ENCODE measurements at places on chromosomes 6 and 20.

DNA sequence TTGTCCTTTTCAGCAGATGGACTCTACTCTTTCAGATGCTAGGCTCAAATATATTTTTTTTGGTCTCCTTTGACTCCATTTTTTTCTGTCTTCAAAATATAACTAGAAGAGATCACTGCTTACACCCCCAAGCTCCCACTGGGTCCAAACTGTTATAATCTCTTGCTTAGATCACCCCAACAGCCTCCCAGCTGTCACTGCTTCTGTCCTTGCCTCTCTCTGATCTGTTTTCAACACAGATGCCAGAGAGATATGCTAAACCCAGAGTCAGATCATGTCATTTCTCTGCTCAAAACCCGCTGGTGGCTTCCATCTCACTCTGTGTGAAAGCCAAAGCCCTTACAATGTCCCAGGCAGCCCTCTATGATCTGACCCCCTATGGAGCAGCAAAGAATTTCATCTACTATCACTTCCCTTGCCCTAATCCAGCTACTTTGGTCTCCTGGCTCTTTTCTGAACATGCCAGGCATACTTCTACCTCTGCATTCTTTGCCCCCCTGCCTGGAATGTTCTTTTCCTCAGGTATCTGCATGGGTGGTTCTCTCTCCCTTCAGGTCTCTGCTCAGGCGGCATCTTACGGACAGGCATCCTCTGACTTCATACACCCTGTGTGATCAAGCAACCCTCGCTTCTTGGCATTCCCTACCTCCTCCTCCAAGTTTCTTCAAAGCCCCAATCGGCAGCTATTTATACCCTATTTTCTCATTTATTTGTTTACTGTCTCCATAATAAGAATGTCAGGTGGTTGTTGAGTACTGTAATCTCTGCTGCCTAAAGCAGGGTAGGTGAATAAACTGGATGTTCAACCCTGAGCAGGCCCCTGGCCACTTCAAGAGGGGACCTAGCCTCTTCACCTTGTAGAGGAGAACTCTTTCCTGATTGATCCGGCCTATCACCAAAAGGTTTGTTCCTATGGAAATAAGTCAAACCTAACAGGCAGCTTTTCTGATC, 43.6 kb upstream of the SLC4A11 start:
- DNase-seq: no peak

DNA sequence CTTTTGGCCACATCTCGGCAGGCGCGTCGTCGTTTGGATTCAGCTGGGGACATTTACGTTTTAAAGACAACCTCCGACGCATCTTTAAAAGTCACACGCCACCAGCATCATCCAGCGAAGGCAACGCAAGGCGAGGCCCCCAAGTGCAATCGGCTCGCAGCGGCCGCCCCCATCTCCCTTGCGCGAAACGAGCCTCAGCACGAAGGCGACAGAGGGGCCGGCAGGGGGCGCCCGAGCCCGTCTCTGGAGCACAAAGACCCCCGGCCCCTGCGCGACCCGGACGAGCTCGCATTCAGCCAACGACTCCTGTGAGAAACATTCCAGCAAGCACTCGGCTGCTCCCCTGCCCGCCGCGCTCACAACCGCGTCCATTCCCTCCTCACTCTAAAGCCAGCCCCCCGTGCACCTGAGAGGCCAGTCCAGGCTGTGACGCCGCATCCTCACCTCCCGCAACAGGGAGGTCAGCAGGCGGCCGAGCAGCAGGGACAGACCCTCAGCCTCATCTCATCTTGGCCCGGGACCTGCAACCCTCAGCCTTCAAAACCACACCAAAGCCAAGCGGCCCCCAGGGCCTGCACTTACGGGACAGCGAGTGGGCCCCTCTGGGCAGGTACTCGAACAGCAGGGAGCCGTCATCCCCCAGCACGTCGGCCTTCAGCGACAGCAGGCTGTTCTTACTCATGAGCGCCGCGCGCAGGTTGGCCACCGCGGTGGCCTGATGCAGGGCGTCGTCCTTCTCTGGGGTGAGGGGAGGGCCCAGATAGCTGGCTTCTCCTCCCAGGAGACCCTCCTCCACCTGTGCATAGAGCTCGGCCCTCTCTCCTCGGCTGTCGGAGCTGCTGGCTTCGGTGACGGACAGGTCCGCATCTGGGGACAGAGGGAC, 35.8 kb downstream of the SLC2A4RG start:
- peak; percentile 44 for DNase-seq

DNA sequence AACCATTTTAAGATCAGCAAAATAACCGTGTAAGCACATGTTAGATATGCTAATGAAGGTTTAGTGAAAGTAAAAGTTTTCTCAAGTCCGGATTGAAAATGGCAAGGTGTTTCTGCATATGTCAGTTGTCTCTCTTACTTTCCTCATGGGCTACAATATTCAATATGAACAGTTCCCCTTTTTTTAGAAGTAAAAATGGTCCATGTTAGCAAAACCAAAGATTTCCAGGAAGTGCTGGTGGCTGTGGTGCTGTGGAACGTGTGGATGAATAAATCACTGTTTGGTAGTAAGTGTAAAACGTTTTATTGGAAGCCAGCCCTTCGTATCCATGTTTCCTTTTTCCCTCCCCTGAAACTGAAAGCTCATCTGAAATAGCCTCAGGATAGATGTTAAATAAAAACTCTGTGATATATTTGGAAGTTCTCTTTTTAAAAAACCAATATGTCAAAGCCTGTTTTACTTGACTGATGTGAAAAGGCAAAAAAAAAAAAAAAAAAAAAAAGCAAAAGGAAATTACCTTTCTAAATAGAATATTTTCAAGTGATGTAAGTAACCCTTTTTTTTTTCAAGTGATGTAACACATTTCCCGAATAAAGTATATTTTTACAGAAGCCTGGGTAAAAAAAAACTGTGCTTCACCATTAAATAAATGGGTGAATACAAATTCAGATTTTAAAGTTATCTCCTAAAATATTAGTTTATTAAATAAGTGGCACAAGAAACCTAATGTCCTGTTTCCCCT, 41.9 kb downstream of the PLEKHG1 start:
- DNase-seq: no peak

DNA sequence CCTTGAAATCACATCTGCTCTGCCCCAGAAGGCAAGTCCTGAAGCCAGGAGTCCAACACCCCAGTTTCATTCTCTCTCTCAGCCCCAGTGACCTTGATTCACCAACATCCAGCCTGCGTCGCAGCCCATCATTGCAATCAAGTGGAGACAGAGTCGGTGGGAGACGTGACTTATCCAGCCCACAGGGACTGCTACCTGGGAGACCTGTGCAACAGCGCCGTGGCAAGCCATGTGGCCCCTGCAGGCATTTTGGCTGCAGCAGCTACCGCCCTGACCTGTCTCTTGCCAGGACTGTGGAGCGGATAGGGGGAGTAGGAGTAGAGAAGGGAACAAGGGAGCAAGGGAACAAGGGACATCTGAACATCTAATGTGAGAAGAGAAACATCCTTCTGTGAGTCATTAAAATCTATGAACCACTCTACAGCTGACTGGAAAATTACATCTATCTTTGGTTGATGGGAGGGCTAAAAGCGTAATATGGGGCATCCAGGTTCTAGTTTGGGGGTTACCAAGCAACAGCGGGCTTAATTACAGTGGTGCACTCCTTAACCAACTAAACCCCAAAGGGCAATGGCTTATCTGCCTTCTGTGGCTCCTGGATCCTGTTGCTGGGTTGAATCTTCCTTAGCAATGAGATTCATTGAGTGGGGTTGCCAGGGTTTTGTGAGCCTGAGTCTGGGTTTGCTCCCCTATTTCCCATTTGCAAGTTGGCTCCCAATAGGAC, 2.5 kb downstream of the LY6G6D start:
- no peak for DNase-seq

DNA sequence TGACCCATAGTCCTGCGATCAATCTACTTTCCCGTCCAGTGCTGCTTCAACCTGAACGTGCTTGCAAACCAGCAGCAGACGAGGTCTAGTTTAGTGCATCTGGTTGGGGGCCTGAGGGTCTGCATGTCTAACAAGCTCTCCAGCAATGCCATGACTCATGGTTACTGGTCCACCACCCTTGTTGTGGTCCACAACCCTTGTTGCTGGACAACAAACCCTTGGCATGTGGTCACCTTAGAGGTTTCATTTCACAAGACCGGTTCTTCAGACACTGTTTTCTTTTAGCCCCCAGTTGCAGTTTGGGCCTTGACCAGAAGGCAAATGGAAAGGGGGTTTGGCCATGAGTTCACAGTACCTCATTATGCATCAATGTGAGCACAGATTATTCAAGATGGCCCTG, 424.8 kb downstream of the QKI start:
- no peak for DNase-seq

GRCh38 chr6:17957086-17957485, 30.3 kb downstream of the KIF13A start:
- no peak for DNase-seq

GRCh38 chr6:137800762-137801161, 66.3 kb upstream of the TNFAIP3 start:
- no peak for DNase-seq

DNA sequence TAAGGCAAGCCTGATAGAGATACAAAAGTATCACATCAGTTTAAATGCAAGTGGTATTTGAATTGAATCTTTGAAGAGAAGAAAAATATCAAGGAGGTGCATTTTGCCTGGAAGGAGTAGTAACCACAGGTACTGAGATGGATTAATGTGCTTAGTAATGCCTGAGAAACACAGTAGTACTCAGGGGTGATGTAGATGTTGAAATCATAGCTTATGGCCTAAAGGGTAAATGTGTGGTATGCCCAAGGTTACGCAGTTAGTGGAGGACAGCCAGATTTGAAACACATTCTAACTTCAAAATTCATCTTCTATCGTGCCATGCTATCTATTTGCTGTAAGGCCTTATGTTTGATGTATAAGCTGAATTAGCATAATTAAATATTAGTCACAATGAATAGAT, 55.9 kb downstream of the STXBP5 start:
- DNase-seq: no peak

- DNase-seq: no peak
These were observed 10.9 kb downstream of the SPATS1 start for GRCh38 chr6:44353336-44353735.

- peak; percentile 57 for DNase-seq
These were observed 17.9 kb upstream of the EXOC2 start for GRCh38 chr6:710601-711571.

- no peak for DNase-seq
These were observed 157.8 kb downstream of the OR2B2 start for GRCh38 chr6:27754408-27754782.

- DNase-seq: no peak
These were observed 590.5 kb upstream of the SLC35B3 start for GRCh38 chr6:9025796-9026394.

GRCh38 chr20:5757949-5758348, 7.7 kb downstream of the SHLD1 start:
- DNase-seq: no peak

- no peak for DNase-seq
These were observed 89.8 kb downstream of the TOX2 start for GRCh38 chr20:44004306-44004915.

- peak; percentile 65 for DNase-seq
These were observed 657 bp downstream of the NT5DC1 start for GRCh38 chr6:116101302-116101718.

DNA sequence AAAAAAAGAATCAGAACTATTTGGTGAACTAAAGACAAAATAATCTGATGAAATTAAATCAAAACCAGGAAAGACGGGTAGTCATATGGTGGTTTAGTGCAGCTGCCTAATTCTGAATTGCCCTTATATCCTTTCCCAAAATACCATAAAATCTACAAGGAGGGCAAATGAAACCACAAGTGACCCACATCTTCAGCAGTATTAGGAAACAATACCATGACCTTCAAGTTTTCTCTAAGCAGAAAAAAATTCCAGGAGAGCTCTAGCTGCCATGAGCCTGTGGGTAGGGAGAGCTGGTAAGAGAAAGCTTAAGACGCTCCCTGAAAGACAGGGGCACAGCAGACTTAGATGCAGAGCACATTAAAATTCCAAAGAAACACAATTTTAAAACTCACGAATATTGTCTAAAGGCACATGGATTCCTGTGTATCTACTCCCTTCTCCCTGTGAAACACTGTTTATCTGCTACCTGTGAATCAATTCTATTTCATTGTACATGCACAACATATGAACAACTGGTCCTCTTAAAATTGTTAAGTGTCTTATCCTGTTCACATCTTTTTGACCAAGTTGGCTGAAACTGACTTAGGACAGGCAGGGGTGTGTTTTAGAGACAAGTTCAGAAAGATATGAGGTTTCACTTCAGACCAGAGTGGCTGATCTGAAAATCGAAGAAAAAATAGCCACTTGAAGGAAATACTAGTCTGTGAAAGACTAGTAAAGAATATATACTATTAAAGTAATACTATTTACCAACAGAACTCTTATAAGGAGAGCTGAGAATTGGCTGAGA, 153.6 kb upstream of the SHLD1 start:
- no peak for DNase-seq
